ENCODE measurements at places on chromosomes 12 and 14.

- no peak for DNase-seq
Measured at GRCh38 chr14:80564051-80564450, 352.7 kb upstream of the DIO2 start.

- DNase-seq, result no peak
Measured at GRCh38 chr14:29856516-29856915, 71.1 kb downstream of the PRKD1 start.

DNA sequence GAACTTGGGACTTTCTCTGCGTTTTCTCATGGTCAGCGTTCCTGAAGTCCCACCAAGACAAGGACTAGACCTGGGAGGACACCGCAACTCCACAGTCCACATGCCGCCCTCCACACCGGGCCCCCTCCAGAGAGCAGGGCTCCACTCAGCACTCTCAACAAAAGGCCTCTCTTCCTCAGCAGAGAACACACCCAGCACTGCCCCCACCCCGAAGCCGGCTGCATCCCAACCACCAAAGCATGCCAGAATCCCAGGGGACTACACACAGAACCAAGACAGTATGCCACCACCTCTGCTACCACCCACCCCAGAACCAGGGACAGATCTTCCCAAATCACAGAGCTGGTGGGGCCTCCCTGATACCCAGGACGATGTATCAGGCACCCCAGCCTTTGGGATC lies 88.3 kb downstream of the BCL11B start:
- no peak for DNase-seq

GRCh38 chr12:108126990-108127501 lies 2.0 kb upstream of the WSCD2 start:
- no peak for DNase-seq

DNA sequence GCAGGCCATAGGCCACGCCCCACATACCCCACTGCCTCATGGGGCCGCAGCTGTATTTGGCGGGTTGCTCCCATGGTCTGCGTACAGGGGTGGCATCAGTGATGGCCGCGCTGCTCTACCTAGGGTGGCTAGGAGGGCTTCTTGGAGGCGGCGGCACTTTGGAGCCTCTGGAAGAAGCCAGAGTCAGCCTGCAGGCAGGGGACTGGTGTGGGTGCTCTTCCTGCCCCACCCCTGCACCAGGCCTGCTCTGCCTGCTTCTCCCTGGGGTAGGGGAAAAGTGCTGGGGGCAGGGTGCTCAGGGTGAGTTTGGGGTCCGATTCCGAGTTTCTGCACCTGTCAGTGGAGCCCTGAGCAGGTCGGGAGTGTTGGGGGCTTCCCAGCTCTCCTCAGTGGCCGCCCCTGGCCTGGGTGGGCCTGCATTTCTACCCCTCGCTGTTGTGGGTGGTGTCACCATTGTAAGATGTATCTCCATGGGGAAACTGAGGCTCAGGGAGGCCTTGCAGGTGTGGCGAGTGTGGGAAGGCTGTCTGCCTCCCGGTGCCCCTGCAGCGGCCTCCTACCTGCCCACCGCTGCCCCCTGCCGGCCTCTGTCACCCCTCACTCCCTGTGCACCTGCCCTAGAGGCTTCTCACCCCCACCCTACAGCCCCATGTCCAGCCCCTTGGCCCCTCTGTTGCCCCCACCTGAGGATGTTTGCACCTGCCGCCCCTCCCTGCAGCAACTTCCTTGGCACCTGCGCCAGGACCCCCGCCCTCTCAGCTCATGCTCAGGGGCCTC lies 5.5 kb downstream of the CEP170B start:
- DNase-seq, result peak; percentile 51

DNA sequence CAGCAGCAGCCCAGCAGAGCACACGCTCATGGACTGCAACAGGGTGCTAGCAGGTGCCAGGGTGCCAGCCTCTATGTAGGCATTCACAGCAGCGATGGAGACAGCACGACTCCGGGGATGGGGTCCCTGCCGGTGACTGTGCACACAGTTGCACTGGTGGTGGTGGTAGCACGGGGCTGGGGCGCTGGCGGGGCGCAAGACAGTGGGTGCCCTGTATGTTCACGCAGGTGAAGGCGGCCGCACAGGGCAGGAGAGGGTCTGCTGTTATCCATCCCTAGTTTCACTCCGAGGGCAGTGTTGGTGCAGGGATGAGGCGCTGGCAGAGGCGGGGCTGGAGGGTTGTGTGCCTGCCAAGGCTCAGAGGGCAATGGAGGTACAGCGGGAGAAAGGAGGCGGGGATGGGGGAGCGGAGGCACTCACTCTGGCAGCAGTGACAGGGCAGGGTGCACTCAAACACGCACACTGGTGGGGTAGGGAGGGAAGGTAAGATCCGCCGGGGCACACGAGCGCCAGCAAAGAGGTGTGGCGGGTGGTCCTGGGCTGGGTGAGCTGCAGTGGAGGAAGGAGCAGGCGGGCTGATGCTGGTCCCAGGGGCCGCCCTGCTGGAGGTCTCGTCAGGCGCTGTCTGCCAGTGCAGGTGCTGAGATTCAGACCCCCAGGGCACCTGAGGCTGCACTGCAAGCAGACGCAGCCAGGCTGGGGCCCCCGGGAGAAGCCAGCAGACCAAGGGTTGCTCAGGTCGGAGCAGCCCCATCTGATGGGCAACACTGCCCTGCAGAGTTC lies 76.7 kb downstream of the GALC start:
- DNase-seq, result no peak

DNA sequence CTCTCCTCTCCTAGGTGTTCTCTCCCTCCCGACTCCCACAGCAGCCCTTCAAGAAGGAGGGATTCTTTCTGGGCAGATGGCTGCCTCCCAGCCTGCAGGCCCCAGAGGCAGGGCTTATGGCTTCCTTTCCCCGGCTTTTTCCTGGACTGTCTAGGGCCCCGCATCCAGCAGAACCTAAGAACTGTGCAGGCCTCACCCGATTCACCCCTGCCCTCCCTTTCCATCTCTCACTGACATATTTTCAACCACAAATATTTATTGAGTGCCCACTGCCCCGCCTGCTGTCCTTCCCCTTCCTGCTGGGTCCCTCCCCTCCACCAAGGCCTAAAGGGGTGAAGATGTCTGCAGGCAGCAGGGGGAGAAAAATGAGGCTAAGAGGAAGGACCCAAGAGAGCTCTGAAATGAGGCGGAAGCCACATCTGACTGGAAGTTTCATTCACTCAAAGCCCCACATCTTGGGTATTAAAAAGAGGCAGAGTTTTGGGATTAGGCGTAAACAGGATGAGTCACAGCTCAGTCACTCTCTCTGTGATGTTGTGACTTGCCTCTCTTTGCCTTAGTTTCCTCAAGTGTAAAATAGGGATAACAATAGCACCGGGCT lies 2.9 kb downstream of the SCNN1A start:
- no peak for DNase-seq

DNA sequence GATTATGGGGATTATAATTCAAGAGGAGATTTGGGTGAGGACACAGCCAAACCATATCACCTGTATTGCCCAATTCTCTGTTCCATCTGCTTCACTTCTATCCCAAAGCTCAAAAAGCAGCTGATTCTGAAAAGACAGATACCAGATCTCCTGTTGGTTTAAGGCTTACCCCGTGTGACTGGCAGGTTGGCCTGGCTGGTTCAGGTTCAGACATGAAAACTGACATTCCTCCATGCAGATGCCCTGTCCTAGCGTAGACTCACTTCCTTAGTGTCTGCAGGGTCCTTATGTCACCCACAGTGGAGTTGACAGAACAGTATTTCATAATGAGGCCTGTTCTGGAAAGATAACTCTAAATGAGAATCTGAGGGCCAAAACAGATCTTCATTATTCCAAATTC lies 61.1 kb upstream of the FLRT2 start:
- no peak for DNase-seq

- DNase-seq, result no peak
Measured at GRCh38 chr12:67625004-67625403, 23.5 kb upstream of the DYRK2 start.

- no peak for DNase-seq
Measured at GRCh38 chr14:41604721-41605531, 1.8 kb upstream of the LRFN5 start.

GRCh38 chr12:91813701-91814100 lies 331.9 kb downstream of the BTG1 start:
- no peak for DNase-seq

DNA sequence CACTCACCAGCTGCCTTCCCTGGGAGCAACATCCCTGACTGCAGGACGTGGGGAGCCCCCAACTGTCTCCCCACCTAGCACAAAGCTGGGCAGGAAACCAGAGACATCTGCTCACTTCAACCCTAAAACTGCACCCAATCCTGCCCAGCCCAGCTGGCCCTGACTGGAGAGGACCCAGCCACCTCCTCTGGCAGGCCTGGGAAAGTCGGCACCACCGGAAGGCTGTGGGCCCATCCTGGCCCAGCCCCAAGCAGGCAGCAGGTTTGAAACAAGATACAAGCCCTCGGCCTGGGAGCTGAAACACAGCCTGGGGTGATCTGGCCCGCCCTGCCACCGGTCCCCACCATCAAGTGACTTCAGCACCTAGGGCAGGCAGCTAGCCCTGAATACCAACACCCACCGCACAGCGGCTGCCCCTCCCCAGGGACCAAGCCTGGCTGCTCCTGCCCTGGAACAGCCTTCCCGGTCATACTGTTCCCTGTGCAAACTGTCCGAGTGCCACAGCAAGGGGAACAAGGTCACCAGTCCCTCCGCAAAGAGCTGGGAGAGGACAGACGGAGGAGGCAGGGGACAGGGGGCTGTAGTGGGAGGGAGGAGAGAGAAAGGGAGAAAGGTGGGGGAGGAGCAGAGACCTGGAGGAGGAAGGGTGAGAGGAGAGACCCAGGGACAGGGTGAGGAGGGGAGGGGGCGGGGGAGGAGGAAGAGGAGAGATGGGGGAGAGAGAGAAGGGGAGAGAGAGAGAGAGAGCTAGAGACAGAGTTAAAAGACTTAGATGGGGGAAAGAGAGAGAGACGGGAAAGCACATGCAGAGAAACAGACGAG lies 115.7 kb downstream of the RFLNA start:
- DNase-seq, result no peak

DNA sequence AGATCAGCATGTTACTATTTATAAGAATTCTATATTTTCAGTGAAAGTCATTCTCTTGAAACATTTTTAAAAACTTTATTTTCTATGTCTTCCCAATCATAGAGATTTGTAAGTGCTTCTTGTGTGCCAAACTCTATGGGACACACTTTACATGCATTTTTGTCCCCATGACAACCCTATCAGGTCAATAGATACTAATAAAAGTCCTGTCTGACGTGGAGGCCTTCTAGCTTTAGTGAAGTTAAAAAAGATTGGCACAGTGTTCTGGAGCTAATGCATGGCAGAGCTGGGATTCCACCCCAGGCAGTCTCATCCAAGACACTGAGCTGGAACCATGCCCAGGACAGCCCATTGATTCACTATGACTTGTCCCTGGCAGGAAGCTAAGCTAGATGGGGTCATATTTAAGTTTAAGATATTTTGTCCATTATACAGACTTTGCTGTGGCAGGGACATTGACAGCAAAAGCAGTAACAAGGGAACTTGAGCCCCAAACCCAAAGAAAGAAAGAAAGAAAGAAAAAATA lies 28.1 kb downstream of the TTC6 start:
- DNase-seq, result no peak

DNA sequence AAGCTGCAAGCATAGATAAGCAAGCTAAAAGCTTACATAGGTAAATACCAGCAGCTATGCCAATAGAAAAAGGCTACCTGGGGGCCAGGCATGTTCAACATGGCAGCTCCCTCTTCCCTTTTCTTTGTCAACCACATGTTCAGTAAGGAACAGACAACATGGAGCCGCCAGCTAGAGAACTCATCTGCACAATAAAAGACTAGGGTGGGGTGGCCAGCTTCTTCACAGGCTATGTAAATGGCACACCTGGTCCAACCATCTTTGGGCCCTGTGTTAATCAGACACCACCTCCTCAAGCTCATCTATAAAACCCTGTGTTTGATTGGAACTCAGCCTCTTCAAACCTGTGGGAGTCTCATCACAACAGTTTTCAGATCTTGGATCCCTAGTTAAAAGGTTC lies 129.7 kb upstream of the TMPO start:
- no peak for DNase-seq

- DNase-seq, result no peak
Measured at GRCh38 chr12:15435597-15435996, 113.3 kb downstream of the PTPRO start.

DNA sequence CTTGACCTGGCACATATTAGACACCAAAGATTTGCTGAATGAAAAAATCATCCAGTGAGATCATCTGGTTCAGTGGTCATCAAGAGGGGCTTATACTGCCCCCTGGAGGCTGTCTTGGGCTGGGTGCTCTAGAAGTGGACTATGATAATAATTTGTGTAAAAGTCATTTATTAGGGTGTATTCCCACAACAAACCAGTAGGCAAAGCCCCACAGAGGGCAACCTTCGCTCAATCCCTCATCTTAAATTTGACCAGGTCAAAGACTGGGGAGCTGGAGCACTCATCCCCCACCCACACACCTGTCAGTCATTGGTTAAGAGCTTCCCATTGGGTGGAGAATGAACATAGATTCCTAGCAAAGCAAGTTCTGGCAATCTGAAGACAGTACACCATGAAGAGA lies 20.0 kb upstream of the FICD start:
- DNase-seq, result no peak

DNA sequence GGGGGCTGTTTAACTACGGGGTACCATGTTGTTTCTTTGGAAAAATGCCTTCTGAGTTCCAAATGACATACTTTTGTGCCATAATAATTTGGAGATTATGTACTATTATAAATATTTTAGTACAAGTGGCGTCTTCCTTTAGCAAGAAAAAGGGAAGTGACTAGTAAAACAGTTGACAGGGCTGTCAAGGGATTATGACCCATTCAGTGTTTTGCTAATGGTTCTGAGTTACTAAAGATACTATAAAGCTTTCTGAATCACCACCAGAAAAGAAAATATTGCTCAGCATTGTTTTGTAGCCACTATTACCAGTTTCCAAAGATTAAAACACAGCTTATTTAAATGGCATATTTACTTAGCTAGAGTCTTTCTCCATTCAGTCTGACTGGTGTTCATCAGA lies 334.9 kb downstream of the SNAPC1 start:
- no peak for DNase-seq

- no peak for DNase-seq
Measured at GRCh38 chr12:114943601-114944000, 259.6 kb upstream of the TBX3 start.

DNA sequence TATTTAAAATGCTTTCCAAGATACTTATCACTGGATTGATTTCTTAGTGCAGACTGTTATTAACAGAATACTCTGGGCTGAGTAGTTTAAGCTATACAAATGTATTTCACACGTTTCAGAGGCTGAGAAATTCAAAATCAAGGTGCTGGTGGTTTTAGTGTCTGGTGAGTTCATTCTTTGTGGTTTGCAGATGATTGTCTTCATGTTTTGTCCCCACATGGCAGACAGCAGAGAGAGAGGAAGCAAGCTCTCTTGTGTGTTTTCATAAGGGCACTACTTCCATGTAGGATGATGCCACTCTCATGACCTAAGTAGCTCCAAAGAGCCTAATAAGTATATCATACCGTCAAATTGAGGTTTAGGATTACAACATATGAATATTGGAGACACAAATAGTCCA lies 1348.9 kb upstream of the FLRT2 start:
- no peak for DNase-seq

GRCh38 chr12:98838231-98838647 lies 193.1 kb downstream of the APAF1 start:
- DNase-seq, result no peak

- DNase-seq, result no peak
Measured at GRCh38 chr14:102255401-102256190, 49.4 kb downstream of the MOK start.

All from stimulated activated CD4-positive, alpha-beta T cell treated with anti-CD3 and anti-CD28 coated beads, TNF-alpha, amount 100 ng/mL, for 24 hours (primary cell).